LNCaP clone FGC (cell line): ENCODE measurements at places on chromosomes 7 and 10.

DNA sequence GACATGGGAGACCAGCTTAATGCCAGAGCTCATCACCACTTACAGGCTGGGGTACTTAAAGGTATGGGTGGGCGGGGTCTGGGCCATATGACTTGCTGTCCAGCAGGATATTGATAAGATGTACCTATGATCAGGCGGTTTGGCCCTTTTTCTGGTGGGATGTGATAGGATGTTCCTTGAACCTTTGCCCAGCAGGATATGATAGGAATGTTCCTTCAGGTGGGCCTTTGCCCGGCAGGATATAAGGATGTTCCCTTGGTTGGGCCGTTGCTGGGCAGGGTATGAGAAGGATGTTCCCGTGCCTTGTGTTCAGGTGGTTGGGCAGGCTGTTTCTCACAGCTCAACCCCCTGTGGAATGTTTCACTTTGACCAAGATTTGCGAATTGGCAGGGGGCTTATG, 187.2 kb upstream of the CXCL12 start:
- DNase-seq, result no peak

DNA sequence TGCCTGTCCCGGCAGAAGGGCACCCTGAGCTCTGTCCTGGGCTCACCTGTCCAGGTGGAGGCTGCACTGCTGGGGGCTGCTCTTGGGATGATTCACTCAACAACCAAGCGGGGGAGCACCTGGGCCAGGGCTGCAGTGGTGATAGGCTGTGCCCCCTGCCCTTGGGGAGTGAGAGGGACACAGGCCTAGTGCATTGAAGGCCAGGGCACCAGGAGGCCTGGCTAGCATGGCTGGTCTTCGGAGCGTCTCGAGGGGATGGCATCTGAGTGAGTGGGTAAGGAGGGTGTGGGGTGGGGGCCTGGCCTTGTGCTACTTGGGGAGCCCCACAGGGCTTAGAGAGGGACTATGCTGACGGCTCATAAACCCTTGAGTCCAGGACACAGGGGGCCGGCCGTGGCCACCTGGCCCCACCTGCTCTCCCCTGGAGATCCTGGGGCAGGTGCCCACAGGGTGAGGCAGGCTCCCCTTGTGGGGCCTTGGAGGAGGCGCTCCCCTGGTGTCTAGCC, 3.1 kb downstream of the PWWP2B start:
- no peak for DNase-seq

- DNase-seq, result no peak
These were observed 34.0 kb downstream of the GPRIN2 start for GRCh38 chr10:46522295-46523118.

GRCh38 chr7:52569151-52569550, 466.3 kb upstream of the POM121L12 start:
- DNase-seq, result no peak

DNA sequence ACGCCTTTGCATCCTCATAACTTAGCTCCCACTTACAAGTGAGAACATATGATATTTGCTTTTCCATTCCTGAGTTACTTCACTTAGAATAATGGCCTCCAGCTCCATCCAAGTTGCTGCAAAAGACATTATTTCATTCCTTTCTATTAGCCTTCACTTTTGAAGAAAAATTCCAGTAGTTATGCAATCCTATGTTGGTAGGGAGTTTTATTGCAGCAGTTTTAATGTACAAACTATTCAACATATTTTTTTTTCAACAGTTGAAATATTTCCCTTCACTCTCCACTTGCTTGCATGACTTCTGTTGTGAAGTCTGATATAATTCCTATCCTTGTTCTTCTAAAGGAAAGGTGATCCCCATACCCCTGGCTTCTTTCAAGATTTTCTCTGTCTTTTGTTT, 27.3 kb upstream of the ARHGAP22 start:
- DNase-seq, result no peak
